ENCODE measurements at places on chromosomes 6 and 20. TPM values are rescaled to one million over a fixed set of nuclear protein-coding genes. Genes with fewer than 3 reads are reported as not detected.

The ERVFRD-1 gene
- 1.3 TPM for polyA plus RNA-seq

GRCh38 chr6:100553243-100553642 is 88.5 kb upstream of the SIM1 start:
- no peaks in the 10 kb centered on the region for H3K27me3 ChIP-seq
- no peaks in the 10 kb centered on the region for H3K4me1 ChIP-seq
- no peak overlapping the region for H3K4me3 ChIP-seq
- H3K27ac ChIP-seq = no peak overlapping the region
- H3K36me3 ChIP-seq = no peaks in the 10 kb centered on the region

DNA sequence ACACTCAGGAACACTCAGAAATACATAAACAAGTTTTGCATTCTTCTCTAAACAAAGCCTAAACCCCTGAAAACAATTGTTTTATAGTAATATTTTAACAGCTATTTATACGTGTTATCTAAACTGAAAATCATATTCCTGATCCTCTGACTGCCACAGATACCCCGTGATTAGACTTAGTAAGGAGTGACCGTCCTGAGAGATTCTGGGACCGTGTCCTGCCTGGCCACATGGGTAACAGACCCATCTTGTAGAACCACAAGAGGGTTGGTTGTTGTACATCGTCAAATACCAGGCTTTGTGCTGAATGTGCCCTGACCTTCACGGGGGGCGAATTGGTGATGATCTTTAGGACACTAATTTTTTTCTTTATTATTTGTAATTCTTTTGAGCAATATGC is 214.4 kb downstream of the TMEM242 start:
- H3K27ac ChIP-seq = peak overlapping the region; percentile 59
- H3K4me3 ChIP-seq = no peak overlapping the region
- peaks cover 4% of the 10 kb centered on the region for H3K36me3 ChIP-seq
- peaks cover 36% of the 10 kb centered on the region for H3K4me1 ChIP-seq

GRCh38 chr6:121897337-121897760 is 461.9 kb downstream of the GJA1 start:
- no peak for DNase-seq
- H3K4me1 ChIP-seq = no peaks in the 10 kb centered on the region
- H3K27ac ChIP-seq = no peak overlapping the region
- no peak overlapping the region for H3K4me3 ChIP-seq
- H3K36me3 ChIP-seq = no peaks in the 10 kb centered on the region
- no peaks in the 10 kb centered on the region for H3K27me3 ChIP-seq

DNA sequence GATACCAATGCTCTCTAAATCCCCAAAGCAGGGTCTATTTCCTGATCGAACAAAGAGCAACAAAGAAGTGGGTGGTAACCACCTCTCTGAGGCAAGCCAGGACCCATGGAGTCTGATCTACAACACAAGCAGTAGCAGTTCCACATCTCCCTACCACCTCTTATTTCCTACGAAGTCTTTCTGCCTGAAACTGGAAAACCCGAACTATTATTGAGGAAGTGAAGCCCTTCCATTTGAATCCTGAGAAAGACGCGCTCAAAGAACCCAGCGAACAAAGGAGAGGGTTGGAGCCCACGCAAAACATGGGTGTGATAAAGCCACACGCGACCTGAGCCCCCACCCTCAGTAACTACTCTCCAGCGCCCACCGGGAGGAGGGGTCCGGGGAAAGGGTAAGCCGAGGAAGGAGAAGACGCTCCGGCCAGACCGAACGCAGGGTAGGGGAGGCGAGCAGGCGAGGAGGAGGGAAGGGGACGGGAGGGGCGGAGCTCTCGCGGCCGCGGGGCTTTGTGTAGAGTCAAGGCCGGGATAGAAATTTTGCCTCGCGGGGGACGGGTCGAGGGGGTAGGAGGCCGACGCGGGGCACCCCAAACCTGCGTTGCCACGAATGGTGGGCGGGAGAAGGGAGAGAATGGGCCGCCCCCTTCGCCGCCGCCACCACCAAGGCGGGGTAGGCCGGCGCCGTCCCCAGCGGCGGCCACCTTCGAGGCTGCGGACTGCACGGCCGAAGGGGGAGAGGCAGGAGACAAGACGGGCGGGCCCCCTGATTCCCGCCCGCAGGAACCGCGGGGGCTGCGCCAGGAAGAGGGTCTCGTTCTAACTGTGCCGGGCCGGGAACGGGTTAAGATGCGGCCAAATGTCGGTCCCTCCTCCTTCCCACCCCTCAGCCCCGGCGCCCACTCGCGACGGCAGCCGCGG is 802 bp downstream of the HDAC2 start:
- H3K27me3 ChIP-seq = no peaks in the 10 kb centered on the region
- H3K36me3 ChIP-seq = no peaks in the 10 kb centered on the region
- DNase-seq = peak; percentile 80
- peak overlapping the region; percentile 96 for H3K27ac ChIP-seq
- peaks cover 4% of the 10 kb centered on the region for H3K4me1 ChIP-seq

DNA sequence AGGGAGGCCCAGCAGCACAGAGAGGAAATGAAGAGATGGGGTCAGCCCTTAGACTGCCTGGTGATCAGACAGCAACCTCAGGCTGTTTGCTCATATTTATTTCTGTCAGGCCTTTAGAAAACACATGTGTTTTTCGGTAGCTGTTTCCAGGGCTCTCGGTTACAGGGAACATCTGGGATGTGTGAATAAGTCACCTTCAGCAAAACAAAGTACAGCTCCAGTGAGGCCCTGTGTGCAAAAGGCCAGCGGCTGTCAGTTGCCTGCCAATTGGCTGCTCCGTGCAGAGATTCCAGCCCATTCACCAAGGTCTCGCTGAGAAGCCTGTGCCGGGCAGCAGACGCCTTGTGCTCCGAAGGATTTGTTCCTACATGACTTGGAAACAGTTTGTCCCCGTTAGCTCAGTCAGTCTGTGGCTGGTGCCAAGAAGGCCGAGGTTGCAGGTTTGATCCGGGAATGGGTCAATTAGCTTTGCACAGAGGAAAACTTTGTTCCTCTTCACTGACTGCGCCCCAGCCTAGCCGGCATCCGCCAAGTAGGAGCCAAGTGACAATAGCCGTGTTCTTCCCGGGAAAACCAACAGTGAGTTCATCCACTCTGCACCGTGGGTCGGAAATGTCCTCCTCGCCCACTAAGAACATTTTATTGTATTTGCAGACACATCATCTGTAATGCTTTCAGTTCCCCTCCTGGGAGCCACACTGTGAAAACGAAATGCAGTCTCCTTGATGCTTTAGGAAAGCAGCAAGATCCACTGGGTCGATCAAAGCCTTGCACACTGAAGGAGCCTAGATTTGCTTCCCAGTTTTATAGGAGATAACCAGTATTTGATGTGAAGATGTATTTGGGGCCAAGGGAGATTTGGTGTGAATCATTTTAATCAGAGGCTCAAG is 315.4 kb upstream of the CDYL start:
- H3K36me3 ChIP-seq = no peaks in the 10 kb centered on the region
- no peak for DNase-seq
- H3K27ac ChIP-seq = no peak overlapping the region
- no peaks in the 10 kb centered on the region for H3K27me3 ChIP-seq
- H3K4me1 ChIP-seq = no peaks in the 10 kb centered on the region

Measured in large intestine (tissue), 12 donors.